Activated CD8-positive, alpha-beta T cell treated with anti-CD3 and anti-CD28 coated beads for 36 hours (primary cell): ENCODE measurements at places on chromosomes 1 and 21. TPM values are rescaled to one million over a fixed set of nuclear protein-coding genes. Genes with fewer than 3 reads are reported as not detected.
A peak's percentile ranks its signal among the peaks of the same experiment; 100 is the strongest.

TMEM167B gene
- 21.8 TPM for total RNA-seq

NPL gene
- total RNA-seq, result 4.5 TPM

AMY2B gene
- total RNA-seq, result 6.1 TPM

CRYBG2 gene
- total RNA-seq, result 6.4 TPM

OR6K3 gene
- total RNA-seq, result not detected

PLEKHN1 gene
- 1.3 TPM for total RNA-seq

CRP gene
- total RNA-seq, result not detected

DNA sequence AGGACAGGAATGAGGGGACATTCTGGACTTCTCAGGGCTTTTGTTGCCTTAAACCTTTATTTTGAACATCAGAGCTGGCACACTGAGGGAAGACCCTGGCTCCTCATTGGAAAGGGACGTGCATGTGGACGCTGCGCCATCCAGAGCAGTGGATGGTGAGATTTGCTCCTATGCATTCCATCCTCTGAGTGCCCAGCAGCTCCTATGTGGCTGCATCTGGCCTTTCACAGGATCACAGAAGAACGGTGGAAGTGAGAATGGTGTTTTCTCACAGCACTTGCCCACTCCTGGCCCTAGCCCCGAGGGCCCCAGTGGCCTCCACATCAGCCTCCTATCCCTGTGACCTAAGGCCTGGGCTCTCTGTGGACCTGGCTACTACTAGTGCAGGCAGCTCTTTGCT lies 20.6 kb upstream of the CCDC190 start:
- DNase-seq, result no peak

DNA sequence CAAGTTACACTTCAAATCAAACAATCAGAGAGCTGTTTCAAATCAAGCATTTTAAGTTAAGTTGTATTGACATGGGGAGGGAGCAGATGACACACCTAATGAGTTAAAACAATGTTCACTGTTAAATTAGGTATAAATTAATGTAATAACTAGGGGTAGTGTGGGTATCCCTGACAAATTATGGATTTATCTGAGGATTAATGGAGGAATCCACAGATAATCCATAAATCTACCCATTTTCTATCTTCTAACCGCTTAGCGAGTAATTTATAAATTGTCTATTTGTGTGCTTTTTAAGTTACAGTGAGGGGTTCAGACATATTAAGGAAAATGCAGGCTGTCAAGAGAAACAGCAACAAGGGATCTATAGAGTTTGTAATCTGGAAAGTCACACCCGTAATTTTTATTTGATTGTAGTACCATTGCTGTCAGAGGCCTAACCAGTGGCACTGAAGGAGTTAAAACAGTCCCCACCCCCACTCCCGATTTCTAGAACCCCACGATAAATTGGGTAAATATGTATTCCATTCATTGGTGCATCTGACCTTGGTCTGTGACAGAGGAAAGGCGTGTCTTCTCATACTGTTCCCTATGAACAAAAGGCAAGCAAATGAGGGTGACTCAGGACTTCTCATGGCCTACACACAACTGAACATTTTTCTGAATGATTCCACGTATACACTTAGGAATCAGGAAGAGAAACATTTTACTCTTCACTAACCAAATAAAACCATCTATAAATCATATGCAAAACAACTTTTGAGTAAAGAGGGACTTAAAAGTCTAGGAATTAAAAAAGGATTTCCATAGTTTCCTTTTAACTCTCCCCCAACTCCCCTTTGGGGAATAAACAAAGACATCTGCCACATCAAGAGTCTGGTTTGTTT lies 7.4 kb downstream of the IRF2BP2 start:
- DNase-seq, result peak; percentile 54

GRCh38 chr1:115755456-115756370 lies 12.8 kb downstream of the CASQ2 start:
- no peak for DNase-seq

DNA sequence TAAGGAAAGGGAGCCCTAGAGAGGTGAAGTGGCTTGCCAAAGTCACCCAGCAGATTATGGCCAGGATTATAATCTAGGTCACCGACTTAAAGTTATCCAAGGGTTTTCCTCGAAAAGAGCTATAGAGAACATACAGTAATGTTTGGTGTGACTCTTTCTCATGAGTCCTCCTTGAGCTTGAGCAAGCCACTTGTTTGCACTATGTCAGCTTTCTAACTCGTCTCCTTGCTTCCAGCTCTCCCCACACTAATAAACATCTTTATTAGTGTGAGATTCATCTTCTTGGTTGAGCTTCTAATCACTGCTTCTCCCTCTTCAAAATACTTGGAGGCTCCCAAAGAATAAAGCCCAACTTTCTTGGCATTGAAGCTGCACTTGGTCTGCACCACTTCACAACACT lies 390.0 kb upstream of the USP24 start:
- no peak for DNase-seq

- DNase-seq, result no peak
Observed at GRCh38 chr1:54114001-54114400, 38.8 kb downstream of the CDCP2 start.

- peak; percentile 88 for DNase-seq
Observed at GRCh38 chr1:30756545-30757351, 826 bp downstream of the LAPTM5 start.

- no peak for DNase-seq
Observed at GRCh38 chr1:90948301-90948700, 73.5 kb downstream of the ZNF644 start.

DNA sequence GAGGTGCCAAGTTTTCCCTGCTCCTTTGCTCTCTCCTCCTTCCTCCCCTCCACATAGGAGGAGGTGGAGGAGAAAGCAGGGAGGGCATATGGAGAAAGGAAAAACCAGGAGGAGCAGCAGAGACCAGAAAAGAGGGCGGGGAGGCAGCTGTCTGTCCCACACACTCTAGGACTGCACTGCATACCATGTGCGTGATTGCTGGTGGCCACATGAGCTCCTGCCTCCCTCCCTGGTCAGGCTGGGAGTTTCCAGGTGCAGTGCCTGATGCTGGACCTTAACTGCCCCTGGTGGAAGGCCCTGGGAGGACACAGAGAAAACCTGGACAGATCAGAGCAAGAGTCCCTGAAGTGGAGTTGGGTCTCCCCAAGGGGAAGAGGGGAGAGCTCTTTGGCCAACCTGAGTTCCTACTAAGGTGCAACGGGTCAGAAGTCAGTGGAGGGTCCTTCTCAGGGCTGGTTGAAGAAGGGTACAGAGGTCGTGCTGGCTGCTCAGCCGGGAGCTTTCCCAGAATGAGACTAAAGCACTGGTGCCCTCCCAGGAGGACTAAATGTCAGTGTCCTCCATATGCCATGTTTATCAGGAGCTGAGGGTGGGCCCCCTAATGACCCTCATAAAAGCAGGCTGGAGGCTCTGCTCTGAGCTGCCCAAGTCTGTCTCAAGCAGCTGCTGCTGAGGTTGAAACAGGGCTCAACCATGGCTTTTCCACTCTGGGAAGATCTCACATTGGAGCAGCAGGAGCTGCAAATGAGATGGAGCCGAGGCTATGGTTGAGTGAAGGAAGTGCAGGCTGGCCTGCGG lies 3.5 kb upstream of the LGR6 start:
- DNase-seq, result no peak

GRCh38 chr1:27574001-27574781 lies 29.8 kb downstream of the AHDC1 start:
- DNase-seq, result no peak

DNA sequence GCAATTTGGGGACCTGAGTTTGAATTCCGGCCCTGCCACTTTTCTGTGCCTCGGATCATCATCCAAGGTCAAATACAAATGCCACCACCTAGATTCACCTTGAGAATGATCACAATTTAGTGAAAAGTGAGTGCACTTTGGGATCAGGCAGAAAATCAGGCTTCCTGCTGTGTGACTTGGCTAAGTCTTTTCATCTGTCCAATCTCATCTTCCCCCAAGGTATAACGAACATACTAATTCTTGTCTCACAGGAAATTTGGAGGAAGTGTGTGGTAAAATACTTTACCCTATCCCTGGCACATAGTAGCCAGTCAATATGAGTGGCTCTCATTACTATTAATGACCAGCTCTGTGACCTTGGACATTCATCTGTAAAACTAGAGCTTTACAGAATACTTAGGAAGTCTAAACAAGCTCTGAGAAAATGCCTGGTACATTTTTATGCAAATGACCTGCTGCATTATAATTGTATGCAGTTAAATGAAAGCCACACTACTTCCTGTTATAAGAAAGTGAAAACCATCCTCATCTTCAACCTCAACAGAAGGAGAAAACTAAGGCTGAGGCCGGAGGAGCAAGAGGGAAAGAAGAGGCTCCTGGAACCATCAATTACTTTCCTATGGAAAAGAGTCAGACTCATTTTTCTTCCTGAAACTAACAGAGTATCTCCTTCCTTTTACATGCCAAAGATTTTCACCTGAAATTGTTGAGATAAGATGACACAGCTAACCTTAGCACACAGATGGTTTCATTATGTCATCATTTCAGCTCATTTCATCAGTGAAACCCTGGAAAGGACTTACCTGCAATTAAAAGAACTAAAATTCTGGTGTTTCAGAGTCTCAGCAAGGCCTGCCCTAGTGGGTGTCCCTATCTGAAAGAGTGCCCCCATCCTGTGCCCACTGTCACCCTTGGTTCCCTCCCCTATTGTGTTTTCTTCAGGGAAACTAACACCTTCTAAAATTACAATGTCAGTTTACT lies 32.6 kb upstream of the RGS8 start:
- DNase-seq, result peak; percentile 11

DNA sequence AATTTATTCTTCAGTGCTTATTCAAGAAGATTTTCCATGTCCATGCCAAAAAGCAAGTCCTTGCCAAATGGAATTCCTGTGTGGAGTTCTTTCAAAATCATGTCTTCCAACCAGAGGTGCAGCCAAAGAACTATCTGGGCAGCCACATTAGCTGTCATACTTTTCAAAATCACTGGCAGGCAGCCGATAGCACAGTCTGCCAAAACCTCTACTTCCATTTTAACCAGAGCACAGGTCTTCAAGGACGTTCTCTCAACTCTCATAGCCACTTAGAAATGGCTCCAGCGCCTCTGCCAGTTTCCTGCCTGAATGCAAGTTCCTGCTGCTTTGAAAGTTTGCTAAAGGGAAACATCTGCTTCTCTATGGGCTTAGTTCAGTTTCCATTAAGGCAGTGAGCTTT lies 975.7 kb upstream of the ADGRL4 start:
- DNase-seq, result no peak

- DNase-seq, result no peak
Observed at GRCh38 chr1:162385280-162385623, 3.7 kb downstream of the C1orf226 start.

DNA sequence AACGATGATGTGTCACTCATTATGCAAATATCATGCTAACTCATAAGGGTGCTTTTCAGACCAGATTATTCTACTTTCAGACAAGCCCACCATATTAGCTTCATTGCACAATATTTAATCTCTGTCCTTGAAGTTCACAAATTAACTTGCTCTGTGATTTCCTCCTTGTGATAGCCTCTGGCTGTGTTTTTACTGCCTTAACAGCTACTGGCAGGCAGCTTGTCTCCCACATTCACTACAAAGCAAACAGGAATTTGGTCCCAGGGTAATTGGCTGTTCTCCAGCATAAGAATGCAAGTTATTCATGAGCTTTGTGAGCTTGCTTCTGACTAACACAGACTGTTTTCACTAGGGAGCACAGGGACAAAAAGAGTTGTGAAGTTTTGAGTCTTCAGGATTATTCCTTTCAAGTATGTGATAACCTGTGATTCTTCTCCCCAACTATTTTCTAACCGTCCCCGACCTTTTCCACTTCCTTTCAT lies 87.9 kb upstream of the HMCN1 start:
- DNase-seq, result no peak

DNA sequence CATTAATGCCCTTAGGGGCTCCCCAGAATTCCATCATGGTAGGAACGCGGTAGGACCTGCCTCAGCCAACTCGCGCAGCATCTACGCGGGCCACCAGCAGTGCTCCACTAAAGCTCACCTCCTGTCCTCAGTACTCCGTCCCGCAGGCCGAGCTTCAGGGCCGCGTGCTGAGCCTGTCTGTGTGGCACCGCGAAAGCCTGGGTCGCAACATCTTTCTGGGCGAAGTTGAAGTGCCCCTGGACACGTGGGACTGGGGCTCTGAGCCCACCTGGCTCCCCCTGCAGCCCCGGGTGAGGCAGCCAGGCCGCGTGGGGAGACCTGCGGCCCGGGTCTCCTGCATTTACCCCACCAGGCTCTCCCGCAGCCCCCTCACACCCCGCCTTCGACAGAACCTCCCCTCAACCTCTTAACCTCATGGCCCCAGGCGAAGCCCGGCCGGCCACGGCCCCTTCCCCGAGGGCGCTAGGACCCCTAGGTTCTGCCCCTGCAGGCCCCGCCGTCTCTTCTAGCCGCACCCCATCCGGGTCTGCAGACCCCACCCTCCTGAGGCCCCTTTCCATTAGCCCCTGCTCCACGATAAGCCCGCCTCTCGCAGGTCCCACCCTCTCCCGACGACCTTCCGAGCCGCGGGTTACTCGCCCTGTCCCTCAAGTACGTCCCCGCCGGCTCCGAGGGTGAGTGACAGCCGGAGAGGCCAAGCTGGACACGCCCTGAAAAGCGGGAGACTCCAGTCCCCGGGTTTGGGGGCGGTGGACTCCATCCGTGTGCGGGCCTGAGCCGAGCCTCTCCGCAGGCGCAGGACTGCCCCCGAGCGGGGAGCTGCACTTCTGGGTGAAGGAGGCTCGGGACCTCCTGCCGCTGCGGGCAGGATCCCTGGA lies 9.1 kb downstream of the SYTL1 start:
- no peak for DNase-seq

GRCh38 chr1:207747627-207748492 lies 4.0 kb upstream of the CD46 start:
- no peak for DNase-seq

DNA sequence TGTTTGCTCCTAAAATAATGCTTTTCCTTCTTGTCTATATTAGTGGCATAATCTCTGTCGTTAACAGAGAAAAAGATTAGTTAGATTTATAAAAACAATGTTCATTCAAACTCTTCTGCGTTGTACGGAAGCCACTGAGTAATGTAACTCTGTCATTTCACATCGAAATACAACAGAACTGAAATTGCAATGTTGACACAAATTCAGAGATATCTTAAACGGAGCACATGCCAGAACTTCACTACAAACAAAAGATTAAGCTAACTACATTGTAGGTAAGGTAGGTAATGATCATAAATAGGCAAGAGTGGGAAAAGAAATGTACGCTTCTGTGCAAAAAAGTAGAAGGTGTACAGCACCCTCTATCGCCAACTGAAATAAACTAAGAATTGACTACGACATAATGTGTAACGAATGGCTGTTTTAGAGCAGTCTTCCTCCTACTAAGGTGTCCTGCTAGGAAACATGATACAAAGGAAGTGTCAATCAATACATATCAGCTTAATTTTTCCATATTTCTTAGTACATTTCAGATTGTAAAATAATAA lies 56.6 kb downstream of the PCNX2 start:
- DNase-seq, result no peak

GRCh38 chr1:167467126-167467710 lies 51.1 kb downstream of the CD247 start:
- DNase-seq, result no peak

DNA sequence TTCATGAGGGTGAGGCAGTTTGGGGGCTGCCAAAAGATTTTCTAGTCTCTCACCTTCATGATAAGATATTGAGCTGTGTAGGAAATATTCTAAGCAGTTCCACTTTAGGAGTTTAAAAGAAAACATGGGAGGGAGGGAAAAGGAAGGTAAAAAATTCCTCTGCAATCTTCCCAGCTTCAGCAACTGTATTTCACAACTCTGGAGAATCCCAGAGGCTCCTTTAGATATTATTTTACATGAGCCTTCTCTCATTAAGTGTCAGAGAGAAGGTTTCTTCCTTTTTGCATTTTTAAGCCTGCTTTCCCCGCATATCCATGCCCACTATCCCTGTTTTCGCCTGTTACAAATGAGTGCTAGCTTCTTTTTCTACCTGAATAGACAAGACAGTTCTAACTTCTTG lies 289.4 kb downstream of the CHRM3 start:
- DNase-seq, result no peak

GRCh38 chr1:31640179-31640578 lies 4.5 kb downstream of the PEF1 start:
- no peak for DNase-seq
